NCI-H1417 (cell line): ENCODE measurements at places on chromosomes 2 and 18.
A peak's percentile ranks its signal among the peaks of the same experiment; 100 is the strongest.

DNA sequence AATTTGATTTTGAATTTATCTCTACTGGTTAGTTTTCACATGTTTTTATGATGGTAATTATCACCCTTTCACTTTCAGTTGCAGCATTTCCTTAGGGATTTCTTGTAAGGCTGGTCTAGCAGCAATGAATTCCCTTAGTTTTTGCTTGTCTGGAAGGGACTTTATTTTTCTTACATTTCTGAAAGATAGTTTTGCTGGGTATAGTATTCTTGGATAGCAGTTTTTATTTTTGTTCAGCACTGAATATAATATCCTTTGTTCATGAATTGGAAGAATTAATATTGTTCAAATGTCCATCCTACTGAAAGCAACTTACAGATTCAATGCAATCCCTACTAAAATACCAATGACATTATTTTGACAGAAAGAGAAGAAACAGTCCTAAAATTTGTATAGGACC lies 30.2 kb downstream of the IL1RL2 start:
- no peak for DNase-seq

DNA sequence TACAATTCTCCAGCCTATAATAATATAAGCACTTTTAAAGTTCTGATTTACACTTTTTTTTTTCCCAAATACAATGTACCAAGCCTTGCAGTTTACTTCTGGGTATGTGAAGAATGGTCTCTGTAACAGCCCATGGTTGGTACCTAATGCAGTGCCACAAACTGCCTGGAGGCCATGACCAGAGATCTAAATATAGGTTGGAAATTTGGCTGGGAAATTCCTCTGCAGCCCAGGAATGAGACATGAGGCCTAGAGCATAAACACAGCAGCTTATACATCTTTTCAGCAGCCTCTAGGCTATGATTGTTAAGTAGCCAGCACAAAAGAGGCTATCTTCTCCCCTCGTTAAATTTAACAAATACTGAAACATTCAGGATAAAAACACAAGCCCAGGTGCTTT lies 432.0 kb upstream of the FAM98A start:
- no peak for DNase-seq

DNA sequence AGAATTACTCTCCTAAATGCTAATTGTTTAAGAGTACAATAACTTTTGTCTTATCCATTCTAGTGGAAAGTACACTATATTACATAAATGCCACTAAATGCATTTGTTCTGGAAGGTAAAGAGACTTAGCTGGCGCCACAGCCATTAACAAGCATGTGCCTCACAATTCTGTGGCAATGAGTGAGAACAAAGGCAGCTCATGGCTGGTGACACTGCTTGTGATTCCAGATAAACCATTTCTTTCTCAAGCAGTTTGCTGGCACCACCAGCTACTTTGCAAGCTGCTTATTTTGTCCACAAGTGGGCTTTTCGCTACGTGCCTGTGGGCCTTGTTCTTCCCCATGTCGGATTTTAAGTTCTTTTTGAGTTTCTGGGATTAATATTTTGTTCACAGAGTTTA lies 147.6 kb upstream of the SMAD7 start:
- peak; percentile 45 for DNase-seq

GRCh38 chr2:188511346-188511745 lies 219.7 kb downstream of the GULP1 start:
- DNase-seq, result peak; percentile 7

DNA sequence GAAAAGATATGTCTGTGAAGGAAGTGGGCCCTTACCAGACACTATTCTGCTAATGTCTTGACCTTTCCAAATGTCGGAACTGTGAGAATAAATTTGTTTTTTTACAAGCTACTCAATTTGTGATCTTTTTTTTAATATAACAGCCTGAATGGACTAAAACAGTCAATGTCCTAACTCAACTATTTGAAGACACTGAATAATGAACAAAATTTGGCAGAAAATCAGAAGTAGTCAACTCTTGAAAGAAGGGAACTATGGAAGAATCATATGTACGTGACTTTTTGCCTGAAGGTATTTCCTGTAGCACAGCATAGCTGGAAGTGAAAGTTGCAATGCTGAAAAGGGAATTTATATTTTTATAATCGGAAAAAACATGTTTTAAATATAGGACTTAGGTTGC lies 351.8 kb upstream of the TFPI start:
- no peak for DNase-seq

DNA sequence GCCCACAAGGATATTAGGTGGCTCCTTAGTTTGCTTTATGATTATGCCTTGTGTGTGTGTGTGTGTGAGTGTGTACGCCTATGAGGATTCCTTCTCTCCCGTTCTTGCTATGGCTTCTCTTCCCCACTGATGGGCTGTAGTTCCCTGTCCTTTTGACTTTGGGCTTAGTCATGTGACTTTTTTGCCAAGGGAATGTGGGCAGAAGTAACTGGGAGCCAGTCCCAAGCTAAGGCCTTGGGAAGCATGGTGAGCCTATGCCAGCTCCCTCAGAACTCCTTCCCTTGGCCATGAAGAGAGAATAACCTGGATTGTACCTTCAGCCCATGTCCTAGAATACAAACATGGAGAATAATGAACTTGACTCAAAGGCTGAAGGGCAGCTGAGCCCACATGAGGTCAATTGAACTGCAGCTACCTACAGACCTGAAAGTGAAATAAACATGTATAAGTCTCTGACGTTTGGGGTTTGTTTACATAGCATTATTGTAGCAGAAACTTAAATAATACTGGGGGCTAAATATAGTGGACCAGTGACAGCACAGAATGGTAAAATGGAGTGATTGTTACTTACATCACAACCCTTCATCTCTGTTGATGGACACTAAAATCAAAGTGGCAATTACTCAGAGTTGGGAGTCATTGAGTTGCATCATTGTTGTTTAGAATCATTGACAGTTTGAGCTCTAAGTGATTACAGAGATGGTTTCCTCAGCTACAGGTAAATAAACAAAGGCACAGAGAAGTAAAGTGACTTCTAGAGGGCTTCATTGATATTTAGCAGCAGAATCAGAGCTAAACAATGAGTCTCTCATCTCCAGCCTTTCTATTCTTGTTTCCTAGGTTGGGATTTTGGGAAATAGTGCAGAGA lies 15.3 kb upstream of the IL36G start:
- no peak for DNase-seq
